ENCODE measurements at places on chromosomes 5 and 9.

GRCh38 chr5:135246923-135247795, 151.9 kb downstream of the MACROH2A1 start:
- peak; percentile 29 for DNase-seq

DNA sequence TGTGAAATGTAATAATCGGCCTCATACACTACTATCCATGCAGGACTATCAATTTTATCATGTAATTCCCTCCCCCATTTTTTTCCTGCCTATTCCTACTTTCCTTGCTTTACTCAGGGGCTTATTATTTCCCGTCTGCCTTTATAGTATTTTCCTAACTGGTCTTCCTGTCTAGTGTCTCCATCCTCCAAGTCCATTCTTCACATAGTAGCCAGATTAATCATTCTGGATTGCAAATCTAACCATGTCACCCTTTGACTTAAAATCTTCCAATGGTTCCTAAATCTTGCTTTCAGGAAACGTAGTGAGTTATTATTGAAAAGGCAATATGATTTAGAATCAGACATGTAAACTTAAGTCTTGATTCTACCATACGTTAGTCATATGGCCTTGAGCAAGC, 307.4 kb upstream of the HAPLN1 start:
- DNase-seq: no peak

GRCh38 chr9:15239816-15240215, 67.2 kb downstream of the TTC39B start:
- no peak for DNase-seq

DNA sequence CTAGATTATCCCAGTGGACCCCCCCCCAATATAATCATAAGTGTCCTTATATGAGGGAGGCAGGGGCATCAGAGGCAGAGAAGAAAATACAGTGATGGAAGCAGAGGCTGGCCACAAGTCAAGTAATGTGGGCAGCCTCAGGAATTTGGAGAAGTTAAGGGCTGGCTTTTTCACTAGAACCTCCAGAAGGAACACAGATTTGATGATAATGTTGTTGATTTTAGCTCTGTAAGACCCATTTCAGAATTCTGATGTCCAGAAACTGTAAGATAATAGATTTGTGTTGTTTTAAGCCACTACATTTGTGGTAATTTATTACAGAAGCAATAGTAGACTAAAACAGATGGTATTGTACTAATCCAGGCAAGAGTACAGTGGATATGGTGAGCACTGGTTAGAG, 36.3 kb upstream of the LRRTM2 start:
- no peak for DNase-seq

GRCh38 chr5:52783226-52783959, 4.3 kb upstream of the ITGA1 start:
- no peak for DNase-seq

DNA sequence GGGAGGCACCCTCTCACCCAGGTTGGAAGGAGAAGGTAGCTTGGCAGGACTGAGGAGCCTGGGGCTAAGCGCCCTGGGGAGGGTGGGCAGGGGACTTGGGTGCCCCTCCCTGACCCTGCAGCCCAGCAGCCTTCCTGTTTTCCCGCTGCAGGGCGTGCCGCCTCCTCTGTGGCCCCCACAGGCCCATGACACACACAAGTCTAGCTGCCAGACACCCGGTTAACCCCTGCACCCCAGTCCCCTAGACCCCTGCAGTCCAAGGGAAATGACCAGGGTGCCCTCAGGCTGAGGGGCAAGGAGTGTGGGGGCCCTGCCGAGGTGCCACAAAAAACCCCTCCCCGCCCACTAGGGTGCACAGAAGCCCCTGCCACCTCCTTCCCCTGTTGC, 33.0 kb downstream of the GOLGA2 start:
- no peak for DNase-seq

GRCh38 chr9:69168709-69169217, 5.3 kb upstream of the TJP2 start:
- peak; percentile 3 for DNase-seq

- DNase-seq: peak; percentile 86
Observed at GRCh38 chr9:132077881-132078698, 1.6 kb downstream of the MED27 start.

DNA sequence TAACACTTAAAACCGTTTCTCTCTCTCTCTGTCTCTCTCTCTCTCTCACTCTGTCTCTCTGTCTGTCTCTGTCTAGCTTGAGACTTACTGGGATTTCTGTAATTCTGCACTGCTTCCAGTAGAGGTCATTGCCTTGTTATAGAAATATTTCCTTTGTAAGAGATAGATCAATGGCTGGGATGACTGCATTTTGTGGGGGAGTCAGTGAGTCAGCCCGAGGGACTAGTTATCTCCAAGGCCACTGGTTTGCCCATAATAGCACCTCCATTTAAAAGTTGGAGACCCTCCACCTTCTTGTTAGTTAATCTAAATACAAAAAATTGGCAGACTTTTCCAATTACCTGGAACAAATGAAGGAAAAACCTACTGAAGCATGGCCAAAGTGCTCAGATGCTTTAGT, 547.2 kb downstream of the LRRC70 start:
- peak; percentile 31 for DNase-seq

- DNase-seq: peak; percentile 82
Observed at GRCh38 chr9:72592502-72593403, 71.3 kb downstream of the TMC1 start.

DNA sequence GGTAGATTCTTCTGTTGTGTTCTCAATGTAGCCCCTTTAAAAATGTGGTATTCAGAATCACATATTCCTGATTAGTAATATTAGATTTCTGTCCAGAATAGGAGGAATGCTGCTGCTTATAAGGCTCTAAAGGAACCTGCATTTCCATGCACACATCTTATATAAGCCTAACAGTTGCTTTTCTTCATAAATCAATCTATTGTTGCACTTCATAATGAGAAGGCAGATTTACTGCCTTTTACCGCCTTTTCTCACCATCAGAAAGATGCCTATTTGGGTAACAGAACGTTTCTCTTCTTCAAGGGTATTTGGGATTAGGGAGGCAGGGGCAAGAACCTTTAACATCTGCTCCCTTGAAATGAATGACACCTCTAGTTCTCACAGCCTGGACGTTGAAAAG, 243.4 kb downstream of the MLLT3 start:
- DNase-seq: no peak

GRCh38 chr5:97641081-97641480, 458.0 kb upstream of the RIOK2 start:
- DNase-seq: no peak

- DNase-seq: no peak
Observed at GRCh38 chr5:93078082-93079038, 502.7 kb downstream of the NR2F1-AS1 start.

GRCh38 chr5:52809884-52810283, 22.2 kb downstream of the ITGA1 start:
- no peak for DNase-seq

DNA sequence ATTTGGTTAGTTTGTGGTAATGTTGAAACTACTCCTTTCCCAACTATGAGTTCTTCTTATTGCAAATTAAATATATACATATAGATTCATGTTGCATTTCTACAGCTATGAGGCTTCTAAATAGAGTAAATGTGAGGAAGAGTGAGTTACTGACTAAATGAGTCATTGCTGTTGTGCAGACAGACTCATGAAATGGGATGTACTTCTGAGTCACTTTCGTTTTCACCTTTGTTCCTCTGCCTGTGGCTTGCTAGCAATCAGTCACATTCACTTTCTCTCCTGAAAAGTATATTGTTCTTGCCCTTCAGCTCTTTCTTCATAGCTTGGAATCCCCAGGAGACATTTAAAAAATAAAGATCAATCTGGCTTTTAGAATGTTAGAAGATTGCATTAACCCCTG, 295.5 kb upstream of the SMC2 start:
- no peak for DNase-seq

- no peak for DNase-seq
Observed at GRCh38 chr9:68974431-68974830, 39.5 kb downstream of the PRKACG start.

DNA sequence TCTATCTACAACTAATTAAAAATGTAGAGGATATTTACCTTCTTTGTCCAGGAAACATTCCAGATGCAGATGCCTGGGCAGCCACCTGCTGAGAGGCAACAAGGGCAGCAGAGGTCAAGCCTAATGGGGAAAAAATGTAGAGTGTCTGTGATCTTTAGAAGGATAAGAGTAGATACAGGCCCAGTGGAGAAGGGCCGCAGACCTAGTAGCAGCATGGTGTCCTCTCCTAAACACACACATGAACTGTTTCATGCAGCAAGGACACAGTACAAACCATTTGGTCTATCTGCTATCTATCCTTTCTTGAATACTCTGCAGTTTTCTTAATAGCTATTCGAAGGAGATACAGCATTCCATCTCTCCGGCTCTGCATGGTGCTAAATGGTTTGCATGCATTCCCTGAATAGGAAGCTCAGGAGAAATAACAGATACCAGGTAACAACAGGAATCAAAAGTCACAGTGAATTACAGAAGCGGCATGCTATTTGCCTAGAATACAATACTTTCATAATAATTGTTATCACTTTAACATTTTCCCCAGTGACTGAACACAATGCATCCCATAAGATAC, 107.3 kb downstream of the ZNF608 start:
- no peak for DNase-seq

DNA sequence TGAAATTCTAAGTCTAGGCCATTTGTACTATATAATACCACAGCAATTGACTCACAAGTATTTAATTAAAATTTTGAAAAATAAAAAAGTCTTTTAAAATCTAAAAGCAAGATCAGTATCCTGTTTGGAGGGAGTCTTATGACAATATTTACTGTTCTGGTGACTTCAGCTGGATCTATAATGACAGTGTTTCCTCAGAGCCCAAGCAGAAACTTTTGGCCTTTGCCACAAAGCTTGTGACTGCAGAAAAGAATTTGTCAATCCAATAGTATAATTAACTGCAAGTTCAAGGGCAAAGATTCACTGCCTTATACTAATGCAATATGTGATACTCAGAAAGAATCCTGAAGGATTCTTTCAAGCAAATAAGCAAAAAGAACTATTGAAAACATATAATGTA, 49.6 kb upstream of the RAPGEF6 start:
- DNase-seq: no peak

- no peak for DNase-seq
Observed at GRCh38 chr9:93120846-93121315, 13.2 kb downstream of the NINJ1 start.

DNA sequence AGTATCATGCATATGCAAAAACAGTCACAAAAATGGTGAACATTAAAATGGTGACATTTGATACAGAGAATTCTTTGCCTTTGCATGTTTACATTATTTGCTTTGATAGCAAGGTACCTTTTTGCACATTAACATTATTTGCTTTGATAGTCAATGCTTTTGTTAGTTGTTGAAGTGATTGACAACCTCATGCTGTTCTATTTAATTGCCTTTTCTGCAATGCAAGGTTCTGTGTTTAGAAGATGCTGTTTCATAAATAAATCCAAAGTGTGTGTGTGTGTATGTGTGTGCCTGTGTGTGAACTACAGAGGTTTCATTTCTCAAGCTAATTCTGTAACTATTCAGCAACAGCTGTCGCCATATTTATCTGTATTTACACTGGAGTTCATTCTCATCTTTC, 668.7 kb downstream of the NR2F1-AS1 start:
- DNase-seq: no peak

GRCh38 chr5:174282391-174282790, 236.9 kb downstream of the NSG2 start:
- no peak for DNase-seq

GRCh38 chr5:43193181-43193893, 1.3 kb downstream of the NIM1K start:
- DNase-seq: peak; percentile 71

- no peak for DNase-seq
Observed at GRCh38 chr5:118311103-118311819, 677.1 kb downstream of the DTWD2 start.

DNA sequence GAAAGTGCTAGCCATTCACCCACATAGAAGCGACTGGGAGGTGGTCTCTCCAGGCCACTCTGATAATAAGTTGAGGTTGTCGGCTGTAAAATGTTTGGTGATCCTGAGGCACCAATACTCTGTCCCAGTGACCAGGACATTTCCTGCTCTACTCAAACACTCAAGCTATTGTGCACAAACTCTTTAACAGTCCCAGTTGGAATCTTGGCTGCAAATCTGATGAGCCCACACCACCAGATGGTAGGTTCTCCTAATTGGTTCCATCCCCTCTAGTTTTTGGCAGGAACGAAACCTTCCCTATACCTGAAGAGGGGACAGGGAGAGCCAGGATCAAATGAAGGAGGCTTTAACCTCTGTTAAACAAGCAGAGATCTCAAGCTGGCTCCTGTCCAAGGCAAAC, 14.3 kb downstream of the GRIA1 start:
- no peak for DNase-seq

DNA sequence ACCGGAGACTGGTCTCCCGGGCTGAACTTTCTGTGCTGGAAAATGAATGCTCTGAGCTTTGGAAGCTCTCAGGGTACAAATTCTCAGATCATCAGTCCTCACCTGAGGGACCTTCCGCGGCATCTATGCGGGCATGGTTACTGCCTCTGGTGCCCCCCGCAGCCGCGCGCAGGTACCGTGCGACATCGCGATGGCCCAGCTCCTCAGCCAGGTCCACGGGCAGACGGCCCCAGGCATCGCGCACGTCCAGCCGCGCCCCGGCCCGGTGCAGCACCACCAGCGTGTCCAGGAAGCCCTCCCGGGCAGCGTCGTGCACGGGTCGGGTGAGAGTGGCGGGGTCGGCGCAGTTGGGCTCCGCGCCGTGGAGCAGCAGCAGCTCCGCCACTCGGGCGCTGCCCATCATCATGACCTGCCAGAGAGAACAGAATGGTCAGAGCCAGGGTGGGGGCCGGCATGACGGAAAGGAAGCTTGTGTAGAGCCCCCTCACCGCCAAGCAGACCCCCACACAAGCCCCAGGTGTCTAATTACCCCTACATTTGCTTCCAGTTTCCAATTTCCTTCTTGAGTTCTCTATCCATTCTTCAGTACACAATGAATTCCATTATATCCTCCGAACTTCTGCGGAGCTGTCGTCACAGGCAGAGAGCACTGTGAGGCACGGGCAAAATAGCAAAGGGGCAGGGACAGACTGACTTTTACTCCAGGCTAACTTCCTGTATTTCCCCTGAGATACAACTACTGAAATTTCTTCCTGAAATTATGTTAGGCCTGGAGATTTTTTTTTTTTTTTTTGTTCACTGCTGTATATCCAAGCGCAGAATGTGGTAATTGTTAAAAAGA, 23.2 kb downstream of the CDKN2A start:
- no peak for DNase-seq

- no peak for DNase-seq
Observed at GRCh38 chr5:6399980-6400910, 21.9 kb upstream of the MED10 start.

- DNase-seq: no peak
Observed at GRCh38 chr5:10836986-10837385, 76.0 kb upstream of the DAP start.

DNA sequence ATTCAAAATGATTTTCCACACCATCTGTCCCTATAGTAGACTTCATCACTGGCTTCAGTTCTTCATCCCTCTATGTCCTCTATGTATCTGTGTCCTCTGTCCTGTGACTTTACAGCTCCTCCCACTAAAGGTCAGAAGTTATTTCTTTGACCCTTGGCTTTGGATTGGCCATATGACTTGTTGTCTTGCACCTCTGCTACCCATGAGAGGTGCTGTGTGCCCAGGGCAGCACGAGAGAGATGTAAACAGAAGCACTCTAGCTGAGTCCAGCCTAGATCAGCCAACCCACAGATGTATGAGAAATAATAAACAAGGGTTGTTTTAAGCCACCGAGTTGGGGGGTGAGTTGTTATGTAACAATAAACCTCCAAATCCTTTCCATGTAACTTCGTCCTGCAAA, 63.4 kb upstream of the ENTREP1 start:
- no peak for DNase-seq
